BE2C (cell line): ENCODE measurements at places on chromosomes 1 and 21.
A peak's percentile ranks its signal among the peaks of the same experiment; 100 is the strongest.

- DNase-seq: no peak
Measured at GRCh38 chr1:177847843-177848242, 122.0 kb downstream of the SEC16B start.

GRCh38 chr21:41651406-41651805 lies 115.4 kb downstream of the RIPK4 start:
- no peak for DNase-seq

GRCh38 chr1:220182111-220182510 lies 88.2 kb downstream of the IARS2 start:
- no peak for DNase-seq

DNA sequence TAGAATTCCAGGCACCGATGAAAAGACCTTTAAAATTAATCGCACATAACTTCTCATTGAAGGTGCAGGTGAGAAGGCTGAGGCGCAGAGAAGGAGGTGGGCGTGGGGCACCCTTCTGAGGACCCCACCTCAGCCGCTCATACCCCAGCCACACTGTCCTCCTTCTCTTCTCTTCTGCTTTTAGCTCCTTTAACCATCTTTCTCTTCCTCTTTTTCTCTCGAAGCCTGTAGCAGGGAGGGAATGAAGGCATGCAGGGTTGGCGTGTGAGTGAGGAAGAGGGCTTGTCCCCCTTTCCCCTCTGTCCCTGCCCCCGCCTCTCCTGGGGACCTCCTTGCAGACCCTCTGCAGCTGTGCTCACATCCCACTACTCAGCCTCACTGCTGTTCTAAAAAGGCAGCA lies 57.8 kb upstream of the CACNA1E start:
- no peak for DNase-seq

- DNase-seq: no peak
Measured at GRCh38 chr1:45325851-45326506, 716 bp upstream of the HPDL start.

DNA sequence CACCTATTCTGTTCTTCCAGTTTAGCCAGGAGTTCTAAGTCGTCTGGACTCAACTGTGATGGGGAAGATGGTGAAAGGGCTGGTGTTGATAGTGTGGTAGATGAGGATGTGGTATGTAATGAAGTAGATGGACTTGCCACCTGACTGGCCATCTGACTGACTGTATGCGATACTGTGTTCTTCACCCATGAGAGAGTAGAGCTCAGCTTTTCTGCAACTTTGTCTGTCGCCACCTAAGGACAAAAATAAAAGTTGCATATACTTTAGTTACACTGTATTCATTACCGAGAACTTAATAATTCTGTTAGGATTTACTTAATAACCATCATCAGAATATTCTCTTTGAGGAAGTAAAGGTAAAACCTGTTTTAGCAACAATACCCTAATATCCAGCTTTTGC lies 48.5 kb downstream of the EVI5 start:
- no peak for DNase-seq

- DNase-seq: peak; percentile 11
Measured at GRCh38 chr1:67052741-67053534, 1.0 kb downstream of the SLC35D1 start.

GRCh38 chr1:107926436-107927080 lies 38.4 kb downstream of the VAV3 start:
- DNase-seq: no peak
